Dermis lymphatic vessel endothelial cell (primary cell): ENCODE measurements at places on chromosomes 2 and 18. TPM values are rescaled to one million over a fixed set of nuclear protein-coding genes. Genes with fewer than 3 reads are reported as not detected.

The PDE11A gene
- 0.09 TPM in 1 of 2 replicates, not detected in the other for total RNA-seq

The EDAR gene
- total RNA-seq: not detected in 2 replicates

The FOXD4L1 gene
- under 0.01 TPM in 1 of 2 replicates, not detected in the other for total RNA-seq

The LAMA1 gene
- total RNA-seq: 0.09 and 0.22 TPM in 2 replicates

The ADI1 gene
- total RNA-seq: 59.2 and 61.3 TPM in 2 replicates

The LTBP1 gene
- 165 and 213 TPM in 2 replicates for total RNA-seq

The ALMS1 gene
- 4.4 and 7.1 TPM in 2 replicates for total RNA-seq

The TMEFF2 gene
- under 0.01 TPM in 1 of 2 replicates, not detected in the other for total RNA-seq

The CENPO gene
- 4.5 and 5.5 TPM in 2 replicates for total RNA-seq

The MC5R gene
- total RNA-seq: not detected in 2 replicates

The KHK gene
- total RNA-seq: 2.4 and 4.3 TPM in 2 replicates

The KCNK3 gene
- total RNA-seq: under 0.01 TPM in 2 replicates

The PRKRA gene
- total RNA-seq: 30.1 and 33.6 TPM in 2 replicates
